ENCODE measurements at places on chromosomes 7 and 10.

DNA sequence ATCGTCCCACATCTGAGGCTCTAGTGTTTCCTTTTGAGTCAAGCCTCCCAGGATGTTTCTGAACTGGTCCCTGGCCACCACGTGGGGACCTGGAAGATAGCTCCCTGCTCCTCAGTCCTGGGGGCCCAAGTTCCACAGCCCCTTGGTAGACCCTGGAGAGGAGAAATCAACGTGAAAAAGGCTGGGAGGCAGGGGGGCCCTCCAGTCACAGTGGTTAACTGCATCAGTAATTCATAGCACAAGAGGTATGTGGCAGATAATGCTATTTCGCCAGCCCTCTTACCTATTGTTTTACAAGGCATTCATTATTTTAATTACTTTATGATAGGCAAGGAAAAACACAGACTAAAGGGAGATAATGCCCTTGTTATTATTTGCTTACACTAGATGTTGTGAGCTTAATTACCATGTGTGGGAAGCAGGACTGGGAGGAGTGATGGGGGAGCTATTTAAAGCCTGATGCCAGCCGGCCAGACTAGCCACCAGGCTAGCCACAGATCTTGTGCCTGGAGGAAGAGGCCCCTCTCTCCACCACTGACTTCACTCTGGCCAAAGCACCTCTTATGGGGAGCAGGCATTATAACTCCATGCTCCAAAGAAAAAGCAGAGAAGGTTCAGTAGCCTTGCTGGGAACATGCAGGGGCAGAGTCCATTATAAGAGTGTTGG lies 230.7 kb downstream of the KCNMA1 start:
- no peak for DNase-seq

DNA sequence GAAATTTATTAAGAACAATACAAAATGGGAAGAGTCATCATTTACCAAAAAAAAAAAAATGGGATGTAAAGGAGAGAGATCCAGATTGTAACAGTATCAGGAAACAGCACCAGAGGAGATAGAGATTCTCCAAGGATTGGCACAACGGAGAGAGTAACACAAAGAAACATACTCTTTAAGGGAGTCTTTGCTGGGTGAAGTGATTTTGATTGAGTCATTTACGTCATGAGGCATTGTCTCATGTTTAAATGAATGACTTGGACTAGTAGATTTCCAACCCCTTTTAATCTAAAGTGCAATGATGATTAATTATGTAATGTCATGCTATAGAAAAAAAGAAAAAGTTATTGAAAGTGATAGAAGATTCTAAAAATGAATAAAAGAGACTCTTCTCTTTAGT lies 68.8 kb downstream of the ITGB8 start:
- DNase-seq = no peak

GRCh38 chr10:54904833-54905232 lies 103.8 kb upstream of the PCDH15 start:
- no peak for DNase-seq

GRCh38 chr10:98419469-98420261 lies 4.7 kb upstream of the PYROXD2 start:
- DNase-seq = no peak

- no peak for DNase-seq
Measured at GRCh38 chr7:34850681-34851080, 186.6 kb downstream of the DPY19L1 start.

- DNase-seq = no peak
Measured at GRCh38 chr7:83162402-83163256, at the start of gene PCLO. Gene PCLO (minus strand): TSS chr7:83162884. CDS start chr7:83162592, 292 bp downstream.

- no peak for DNase-seq
Measured at GRCh38 chr7:1474736-1475135, 15.5 kb upstream of the MICALL2 start.

DNA sequence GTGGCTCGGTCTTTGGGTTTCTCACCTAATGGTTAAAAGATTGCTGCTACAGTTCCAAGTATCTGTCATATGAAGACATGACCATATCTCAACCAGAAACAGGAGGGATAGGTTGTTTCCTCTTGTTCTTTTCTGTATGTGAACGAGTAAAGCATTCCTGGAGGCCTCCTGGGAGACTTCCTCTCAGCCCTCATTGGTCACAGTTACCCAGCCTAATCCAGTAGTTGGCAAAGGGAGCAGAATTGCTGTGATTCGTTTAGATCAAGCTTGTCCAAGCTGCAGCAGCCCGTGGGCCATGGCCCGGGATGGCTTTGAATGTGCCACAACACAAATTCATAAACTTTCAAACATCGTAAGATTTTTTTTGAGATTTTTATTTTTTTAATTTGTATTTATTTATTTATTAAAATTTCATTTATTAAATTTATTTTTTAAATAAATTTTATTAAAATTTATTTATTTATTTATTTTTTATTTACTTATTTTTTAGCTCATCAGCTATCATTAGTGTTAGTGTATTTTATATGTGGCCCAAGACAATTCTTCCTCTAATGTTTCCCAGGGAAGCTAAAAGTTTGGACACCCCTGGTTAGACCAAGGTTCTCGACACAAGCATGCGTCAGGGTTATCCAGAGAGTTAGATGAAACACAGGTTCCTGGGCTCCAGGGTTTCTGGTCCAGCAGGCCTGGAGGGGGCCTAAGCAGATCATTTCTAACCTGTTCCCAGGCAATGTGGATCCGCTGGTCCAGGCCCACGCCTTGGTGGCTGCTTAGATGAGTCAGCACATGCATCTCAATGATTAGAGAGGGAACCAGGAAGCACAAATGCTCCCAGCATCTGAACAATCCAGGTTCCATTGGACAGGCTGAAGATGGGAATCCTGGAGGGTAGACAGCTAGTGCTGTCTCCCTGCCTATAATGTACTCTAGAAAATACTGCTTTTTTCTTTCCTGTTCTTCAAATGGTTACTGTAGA lies 25.6 kb downstream of the CDC123 start:
- DNase-seq = no peak

- DNase-seq = no peak
Measured at GRCh38 chr10:904403-904802, 27.1 kb downstream of the LARP4B start.

GRCh38 chr7:94612661-94613060 lies 43.3 kb downstream of the SGCE start:
- DNase-seq = no peak

- DNase-seq = no peak
Measured at GRCh38 chr7:51188987-51189386, 127.6 kb downstream of the COBL start.

- no peak for DNase-seq
Measured at GRCh38 chr10:98055841-98056516, 25.6 kb upstream of the CRTAC1 start.

DNA sequence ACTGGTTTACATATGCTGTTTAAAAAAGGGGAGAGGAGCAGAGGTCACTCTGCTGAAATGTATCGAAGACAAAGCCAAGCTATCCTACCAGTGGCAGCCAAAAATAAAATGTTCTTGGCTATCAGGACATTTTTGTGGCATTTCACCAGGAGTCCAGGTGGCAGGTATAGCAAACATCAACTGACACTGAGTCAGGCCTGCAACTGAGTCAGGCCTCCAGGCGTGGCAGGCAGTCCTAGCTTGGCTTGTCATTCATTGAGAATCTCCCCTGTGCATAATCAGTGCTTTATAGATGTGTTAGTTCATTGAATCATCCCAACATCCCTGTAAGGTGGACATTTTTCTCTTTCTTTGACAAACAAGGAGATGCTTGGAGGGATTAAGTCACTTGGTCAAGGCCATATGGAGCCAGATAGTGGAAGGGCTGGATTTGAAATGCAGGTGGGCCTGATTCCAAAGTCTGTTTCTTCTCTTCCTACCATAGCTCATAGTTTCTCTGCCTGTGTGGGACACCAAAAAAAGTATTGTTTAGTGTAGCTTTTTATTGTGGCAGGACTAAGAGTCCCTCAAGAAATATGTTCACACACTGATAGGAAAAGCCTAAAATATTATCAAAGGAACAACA lies 4.3 kb downstream of the DYNC1I1 start:
- DNase-seq = no peak

- no peak for DNase-seq
Measured at GRCh38 chr10:74373059-74373458, 222.0 kb downstream of the ADK start.

DNA sequence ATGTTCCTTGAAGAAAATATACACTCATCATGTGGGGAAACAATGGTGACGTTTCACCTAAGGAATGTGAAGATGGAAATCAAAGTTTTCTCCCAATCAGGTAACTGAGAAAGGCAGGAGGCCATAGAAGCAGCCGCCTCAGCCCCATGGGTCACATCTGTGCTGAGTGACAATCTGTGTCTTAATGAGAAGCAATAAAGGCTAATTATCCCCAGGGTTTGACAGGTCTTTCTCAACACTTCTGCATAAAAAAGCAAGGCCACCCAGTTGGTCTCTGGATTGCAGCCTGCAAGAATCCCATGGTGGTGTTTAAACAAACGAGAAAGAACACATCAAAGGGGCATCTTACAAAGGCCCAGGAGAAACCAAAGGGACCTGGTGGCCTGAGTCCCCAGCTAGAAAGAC lies 91.1 kb upstream of the TNS3 start:
- no peak for DNase-seq

- DNase-seq = peak; percentile 98
Measured at GRCh38 chr10:72254813-72255568, 18.7 kb upstream of the DDIT4 start.

DNA sequence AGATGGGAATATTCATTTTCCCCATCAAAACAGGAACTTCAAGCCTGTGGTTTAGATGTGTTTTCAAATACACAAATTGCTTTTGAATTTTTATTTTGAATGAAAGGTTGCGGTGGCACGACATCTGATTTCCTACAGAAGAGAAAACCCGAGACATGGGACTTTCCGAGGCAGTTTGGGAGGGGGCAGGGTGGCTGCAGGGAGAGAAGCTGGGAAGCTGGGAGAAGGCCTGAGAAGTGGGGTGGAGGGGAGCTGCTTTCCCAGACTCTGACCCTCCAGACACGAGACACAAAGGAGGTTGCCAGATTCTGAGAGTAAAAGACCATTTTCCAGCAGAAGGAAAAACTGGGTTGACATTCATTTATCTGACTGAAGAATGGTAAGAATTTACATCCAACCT lies 19.6 kb downstream of the TMEM176A start:
- no peak for DNase-seq

DNA sequence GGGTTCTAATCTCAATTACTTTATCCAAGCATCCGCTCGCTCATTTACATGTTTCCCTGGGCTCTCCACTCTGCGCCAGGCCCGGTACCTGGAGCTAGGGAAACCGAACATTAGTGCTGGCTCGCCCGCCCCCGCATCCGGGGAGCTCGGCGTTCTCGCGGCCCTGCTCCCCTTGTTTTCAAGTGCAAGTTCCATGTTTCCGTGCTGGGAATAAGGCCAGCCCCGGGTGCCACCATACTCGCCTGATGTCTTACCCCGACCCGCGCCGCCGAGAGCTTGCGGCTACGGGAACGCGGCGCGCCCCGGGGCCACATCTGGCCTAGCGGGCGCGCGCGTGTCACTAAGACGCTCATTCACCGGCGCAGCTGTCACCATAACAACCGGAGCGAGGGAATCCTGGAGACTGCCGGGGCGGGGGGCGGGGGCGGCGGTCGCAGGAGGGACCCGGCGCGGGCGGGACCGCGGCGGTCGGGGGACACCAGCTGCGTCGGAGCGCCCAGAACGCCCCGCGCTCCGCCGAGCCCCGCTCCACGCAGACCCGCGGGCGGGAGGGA lies at the start of gene NEURL1:
Gene NEURL1 (plus strand): TSS at position 344 of the 554 bp plus-strand sequence. CDS start 683 bp downstream, outside the sequence.
- no peak for DNase-seq

DNA sequence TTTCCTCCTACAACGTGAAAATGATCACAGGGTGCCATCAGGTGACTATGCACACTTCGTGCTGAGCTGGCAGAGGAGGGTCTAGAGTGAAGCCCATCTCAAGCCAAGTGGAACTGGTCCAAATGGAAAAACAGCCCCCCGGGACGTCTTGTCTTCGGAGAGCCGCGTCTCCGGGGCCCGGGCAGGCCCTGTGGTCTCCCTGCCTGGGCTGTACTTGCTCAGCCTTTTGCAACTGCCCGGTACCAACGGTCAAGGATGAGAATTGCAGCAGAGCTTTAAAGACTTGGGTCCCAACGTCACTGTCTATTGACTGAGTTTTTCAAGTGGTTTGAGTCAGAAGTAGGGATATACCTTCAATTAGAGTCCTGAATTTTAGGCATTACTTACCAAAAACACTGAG lies 315.5 kb downstream of the PTPRN2 start:
- no peak for DNase-seq
